ENCODE measurements at places on chromosomes 5 and 9.

DNA sequence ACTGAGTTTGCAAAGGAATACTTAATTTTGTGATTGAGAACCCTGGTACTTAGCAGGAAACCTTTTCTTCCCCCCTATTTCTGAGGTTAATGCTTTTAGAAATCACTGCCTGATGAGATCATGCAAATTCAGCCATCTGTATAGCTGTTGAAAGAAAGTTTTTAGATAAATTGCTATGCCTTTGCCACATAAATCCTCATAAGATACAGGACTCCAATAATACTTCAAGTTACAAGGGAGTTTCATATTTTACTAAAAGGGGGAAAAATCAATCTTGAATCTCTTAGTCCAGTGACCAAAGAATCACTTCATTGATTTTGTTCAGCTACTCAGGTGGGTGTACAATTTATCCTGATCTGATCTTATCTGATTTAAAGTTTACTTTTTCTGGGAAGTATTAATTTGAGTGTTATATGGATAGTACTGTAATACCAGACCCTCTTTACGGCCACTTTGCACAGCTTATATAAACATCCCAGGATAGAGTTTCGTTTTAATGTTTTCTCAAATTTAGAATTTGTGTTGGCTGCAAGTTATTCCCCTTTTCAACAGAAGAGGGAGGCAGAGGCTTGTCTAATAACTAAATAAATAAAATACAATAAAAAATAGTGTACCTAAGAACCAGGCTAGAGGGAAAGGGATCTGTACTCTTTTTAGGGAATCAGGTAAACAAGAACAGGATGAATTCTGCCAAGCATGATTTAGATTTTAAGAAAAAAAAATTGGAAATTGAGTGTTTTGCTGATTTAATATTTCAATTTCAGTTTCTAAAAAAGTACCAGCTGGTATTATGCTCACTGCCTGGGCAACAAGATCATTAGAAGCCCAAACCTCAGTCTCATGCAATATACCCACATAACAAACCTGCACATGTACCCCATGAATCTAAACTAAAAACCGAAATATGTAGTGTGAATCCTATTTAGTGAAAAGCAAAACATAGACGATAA lies 69.1 kb downstream of the PSAT1 start:
- peak; percentile 19 for DNase-seq

DNA sequence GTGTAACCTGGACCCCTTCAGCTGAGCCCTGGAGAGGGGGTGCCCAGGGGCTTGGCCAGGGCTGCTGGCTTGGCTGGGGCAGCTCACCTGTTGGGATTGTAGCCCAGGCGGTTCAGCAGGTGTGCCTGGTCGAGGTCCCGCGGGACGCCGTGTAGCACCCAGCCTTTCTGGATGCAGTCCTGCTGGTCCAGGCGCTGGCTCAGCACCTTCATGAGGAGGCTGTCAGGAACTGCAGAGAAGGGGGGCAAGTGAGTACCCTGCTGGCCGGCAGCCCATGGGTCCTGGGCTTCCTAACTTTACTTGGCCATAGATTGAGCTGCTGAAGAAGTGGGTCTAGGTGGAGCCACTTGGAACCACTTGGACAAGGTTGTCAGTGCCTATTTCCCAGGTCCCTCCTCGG lies 85.5 kb downstream of the AK8 start:
- DNase-seq, result no peak

DNA sequence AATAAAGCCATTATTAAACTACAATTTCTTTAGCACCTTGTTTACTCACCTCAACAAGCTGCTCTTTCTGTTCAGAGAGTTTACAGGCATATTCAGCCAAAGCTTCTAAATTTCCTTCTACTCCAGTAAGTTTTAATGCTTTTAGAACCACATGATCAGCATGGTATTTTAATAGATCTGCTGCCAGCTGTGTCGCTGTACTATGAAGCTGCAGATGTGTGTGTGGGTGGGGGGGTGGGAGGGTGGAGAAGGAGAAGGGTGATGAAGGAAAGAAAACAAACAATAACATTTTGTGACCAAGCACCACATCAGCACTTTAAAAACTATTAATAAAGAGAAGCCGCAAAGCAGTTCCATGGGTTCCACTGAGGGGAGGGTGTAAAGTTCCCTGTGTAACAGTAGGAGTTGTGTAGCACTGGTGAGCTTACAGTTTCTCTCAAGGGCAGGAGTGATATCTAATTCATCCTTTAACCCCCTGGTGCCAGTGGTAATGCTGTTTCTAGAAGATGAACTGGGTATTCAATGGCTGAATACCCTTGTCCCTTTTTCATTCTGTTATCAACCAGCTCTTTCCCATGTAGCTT lies 38.5 kb downstream of the ABITRAM start:
- no peak for DNase-seq

DNA sequence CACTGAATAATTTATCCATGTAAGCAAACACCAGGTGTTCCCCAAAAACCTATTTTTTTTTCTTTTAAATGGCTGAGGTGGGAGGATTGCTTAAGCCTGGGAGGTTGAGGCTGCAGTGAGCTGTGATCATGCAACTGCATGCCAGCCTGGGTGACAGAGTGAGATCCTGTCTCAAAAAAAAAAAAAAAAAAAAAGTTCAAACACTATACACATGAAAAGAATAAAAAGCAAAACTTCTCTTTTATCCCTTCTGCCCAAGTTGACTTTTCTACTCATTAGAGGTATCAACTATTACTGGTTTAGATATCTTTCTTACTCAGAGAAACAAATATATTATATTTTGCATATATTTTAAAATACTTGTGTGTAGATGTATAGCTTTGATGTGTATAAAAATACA lies 17.8 kb downstream of the DCTN4 start:
- no peak for DNase-seq

DNA sequence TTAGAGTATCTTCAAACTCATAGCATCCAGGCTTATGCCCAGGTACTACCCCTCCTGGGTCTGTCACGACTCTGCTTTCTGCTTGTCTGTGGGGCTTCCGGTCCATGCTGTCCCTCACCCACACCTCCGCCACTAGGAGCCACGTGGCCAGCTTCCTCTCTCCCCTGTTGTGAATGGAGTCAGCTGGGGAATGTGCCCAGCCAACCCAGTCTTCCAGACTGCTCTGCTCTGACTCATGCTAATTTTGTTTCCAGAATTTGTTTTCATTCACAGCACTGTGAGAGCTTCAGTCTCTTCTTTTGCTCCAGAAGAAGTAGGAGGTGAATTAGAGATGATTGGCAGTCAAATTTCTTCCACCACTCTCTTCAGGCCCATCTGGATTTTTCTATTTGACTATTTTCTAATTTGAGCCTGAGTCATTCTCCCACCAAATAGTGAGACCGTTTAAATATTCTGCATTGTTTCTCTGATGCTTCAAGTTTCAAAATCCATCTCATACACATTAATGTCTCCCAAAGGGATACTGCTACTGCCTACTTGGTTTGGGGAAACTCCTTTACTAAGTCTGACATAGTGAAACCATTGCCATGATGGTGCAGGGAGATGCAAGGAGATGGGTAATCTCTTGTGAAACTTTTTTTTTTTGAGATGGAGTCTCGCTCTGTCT lies 424.1 kb upstream of the KIF2A start:
- peak; percentile 70 for DNase-seq

Data from fibroblast of skin of right biceps (primary cell).